ENCODE measurements at places on chromosomes 5 and 9.

DNA sequence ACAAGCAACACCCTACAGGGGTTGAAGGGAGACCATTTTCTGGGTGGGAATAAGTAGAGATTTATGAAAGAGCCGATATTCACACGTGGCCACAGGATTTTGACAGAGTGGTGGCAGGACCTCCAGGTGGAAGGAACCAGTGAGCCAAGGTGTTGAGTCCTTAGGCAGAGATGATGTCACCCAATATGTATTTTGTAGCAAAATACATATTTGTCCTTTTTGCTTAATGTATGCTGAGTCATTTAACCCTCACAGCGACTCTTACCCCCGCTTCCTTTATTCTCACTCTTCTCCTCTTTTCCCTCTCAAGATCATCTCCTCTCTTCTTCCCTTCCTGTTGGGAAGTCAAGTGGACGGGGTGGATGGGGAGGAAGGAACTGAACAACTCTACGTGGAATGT is 215.7 kb upstream of the S1PR3 start:
- no peak for DNase-seq

DNA sequence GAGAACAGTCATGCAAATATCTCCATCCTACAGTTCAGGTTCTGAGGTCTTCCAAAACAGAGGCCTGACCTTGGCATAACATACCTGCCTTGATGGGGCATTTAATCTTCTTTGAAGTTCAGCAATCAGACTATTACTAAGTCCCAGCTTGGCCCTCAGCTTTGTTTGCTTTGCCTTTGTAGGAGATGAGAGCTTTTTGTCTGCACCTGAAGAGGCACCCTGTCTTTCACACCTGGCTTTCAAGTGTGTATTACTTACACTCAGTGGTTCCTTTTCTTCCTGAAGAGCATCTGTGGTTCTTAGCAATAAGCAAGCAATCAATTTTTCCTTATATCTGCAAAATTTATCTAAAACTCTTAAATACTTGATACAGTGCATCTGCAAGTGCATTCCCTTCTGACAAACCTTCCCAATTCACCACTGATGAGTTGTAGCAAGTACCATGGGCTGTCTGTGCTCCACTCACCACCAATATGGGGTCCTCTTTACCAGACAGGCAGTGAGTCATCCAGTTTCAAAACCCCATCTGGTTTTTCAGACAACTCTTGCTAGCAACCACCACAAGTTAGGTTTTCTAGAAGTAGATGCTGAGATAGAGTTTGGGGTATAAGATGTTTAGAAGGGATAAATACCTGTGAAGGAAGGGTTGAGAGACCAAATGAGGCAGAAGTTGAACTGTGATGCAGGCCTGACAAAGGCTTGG is 100.2 kb downstream of the HINT1 start:
- DNase-seq, result no peak

GRCh38 chr9:112848316-112849151 is 42.1 kb downstream of the SLC46A2 start:
- peak; percentile 33 for DNase-seq

DNA sequence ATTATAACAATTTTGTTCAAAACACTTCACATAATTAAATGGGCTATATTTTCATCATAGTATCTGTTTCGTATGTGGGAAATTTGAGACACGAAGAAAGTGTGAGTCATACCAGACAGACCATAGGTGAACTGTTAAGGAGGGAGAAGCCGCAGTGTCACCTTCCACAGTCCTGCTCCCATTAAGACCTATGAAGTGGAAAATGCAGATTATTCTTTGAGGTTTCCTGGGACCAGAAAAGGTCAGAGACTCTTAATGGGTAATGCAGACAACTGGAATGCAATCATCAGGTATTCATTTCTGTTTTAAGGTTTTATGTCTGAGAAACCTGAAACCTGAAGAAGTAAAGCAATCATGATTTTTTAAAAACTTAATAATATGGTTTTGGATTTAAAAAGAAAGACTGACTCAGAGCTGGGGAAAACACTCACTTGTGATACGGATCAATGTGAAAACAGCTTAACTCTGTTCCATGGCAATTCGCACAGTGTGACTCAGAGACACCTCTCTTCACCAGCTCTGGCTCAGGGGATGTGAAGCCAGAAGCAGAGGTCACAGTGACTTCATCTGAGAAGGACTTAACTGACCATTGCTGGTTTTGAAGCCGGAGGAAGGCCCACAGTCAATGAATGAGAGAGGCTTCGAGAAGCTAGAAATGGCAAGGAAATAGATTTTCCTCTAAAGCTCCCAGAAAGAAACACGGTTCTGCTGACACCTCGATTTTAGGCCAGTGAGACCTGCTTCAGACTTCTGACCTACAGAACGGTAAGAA is 17.2 kb upstream of the GCNT1 start:
- DNase-seq, result no peak

DNA sequence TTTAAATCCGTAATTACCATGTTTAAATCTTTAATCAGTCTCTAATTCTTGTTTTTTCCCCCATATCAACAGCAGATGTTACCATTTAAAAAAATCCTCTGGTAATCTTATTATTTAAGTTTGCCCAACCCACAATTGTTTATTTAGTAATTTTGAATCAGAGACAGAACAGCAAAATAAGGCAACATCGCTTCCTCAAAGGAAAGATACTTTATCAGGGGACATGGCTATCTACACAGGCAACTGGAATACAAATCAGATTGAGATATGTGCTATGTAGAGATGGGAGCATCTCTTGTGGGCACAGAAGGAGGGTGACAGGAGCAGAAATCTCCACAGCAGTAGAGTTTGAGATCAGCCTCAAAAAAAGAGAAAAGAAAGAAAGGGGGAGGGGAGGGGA is 674.4 kb downstream of the SEMA5A start:
- no peak for DNase-seq

DNA sequence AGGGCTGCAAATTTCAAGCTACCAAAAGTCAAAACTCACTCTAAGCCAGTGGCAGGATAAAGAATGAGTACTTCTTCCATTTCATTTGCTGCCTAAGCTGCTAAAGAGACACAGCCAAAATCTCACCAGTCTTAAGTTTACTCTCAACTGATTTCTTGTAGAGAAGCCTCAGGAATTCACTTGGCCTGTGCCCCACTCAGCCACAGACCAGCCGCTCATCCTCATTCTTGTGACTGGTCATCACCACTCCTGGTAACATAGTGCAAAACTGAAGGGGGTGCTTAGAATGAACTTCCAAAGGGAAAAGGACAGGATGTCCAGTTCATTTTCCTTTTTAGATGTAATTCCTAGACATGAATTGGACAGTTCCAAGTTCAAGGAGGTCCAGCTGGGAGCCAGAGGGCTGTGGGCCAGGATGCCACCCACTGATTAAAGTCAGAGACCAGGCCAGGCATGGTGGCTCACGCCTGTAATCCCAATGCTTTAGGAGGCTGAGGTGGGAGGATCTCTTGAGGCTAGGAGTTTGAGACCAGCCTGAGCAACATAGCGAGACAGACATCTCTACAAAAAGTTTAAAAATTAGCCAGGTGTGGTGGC is 72.7 kb upstream of the RANBP3L start:
- no peak for DNase-seq

GRCh38 chr9:135939351-135940265 is 21.6 kb downstream of the UBAC1 start:
- DNase-seq, result no peak

- DNase-seq, result no peak
Measured at GRCh38 chr9:136729144-136729543, 13.6 kb downstream of the LCN10 start.

GRCh38 chr9:133906218-133906617 is 85.9 kb downstream of the VAV2 start:
- DNase-seq, result no peak

DNA sequence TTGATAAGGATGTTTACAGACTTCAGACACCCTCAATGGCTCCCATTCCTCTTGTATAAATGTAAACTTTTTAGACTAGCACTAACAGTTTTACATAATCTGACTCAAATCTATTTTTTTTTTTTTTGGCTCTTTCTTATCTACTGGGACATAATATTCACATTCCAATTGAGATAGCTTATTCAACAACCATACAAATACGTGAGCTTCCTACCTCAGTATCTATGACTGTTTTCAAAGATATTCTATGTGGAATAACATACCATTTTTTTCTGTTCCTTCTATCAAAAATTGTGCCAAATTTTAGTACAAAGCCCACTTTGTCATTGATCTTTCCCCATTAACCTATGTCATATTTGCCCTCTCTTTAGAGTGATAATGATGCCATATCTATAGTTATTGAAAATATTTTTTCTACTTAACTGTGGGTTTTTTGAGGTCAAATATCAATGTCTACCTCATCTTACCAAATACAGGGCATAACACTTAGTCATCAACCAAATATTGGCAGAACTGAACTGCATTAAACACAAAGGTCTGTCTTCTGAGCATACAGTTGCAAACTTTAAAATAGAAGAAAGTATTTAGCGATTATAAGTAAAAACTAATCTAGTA is 482.6 kb downstream of the PTPRD start:
- no peak for DNase-seq

GRCh38 chr5:81626524-81626923 is 124.4 kb downstream of the SSBP2 start:
- DNase-seq, result peak; percentile 55

GRCh38 chr5:132491368-132492364 is 1.1 kb upstream of the IRF1 start:
- DNase-seq, result no peak

DNA sequence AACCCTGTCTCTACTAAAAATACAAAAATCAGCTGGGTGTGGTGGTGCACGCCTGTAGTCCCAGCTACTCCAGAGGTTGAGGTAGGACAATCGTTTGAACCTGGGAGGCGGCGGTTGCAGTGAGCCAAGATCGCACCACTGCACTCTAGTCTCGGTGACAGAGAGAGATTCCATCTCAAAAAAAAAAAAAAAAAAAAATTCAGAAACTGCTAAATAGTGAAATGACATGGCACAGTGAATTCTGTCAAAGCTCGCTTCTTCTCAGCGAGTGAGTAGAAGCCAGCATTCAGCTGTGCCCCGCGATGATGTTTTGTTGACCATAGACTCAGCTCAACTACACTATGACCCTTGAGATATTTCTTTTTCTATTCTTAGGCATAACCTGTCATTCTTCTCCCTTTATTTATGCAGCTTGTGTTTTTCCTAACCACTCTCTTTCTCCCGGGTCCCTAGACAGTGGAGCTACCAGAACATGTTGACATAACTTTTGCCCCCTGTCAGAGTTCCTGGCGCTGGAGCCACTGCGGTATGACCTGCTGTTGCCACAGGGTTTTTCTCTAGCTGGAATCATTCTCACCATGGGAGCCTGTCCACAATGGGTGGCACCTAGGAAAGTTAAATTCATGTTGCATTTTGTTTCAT is 13.5 kb upstream of the IQGAP2 start:
- DNase-seq, result no peak

GRCh38 chr5:76744632-76745031 is 28.7 kb downstream of the F2R start:
- DNase-seq, result no peak

DNA sequence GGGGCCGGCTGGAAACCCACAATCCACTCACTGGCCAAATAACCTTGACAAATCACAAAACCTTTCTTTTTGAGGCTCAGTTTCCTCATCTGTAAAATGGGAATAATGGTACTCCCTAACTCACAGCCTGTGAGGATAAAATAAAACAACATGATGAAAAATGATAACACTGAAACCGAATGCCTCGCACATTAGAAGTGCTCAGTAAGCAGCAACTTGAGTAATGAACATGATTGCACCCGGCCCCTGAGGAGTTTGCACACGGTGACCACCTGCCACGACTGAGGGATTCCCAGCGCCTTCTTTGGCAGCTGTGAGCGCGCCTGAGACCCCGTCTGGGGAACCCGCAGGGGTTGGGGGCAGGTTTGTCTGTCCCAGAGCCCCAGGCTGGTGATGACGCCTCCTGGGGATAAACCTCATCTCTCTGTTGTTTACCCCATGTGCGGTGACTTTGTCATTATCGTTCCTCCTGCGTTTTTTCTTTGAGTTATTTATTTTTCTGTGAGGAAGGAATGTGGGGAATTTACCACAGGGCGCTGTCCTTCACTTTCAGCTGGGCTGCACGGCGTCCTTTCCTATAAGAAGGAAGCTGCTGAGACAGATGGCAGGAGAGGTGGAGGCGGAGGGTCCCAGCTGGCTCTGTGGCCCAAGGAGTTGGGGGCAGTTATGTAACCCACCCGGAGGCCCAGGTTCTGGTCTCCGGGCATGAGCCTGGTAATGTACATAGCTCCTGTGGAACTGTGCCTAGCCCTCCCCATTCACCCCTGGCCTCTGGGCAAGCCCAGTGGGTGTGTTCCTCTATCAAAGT is 3.0 kb upstream of the SYNPO start:
- no peak for DNase-seq

GRCh38 chr5:6135977-6136376 is 242.4 kb downstream of the MED10 start:
- no peak for DNase-seq

DNA sequence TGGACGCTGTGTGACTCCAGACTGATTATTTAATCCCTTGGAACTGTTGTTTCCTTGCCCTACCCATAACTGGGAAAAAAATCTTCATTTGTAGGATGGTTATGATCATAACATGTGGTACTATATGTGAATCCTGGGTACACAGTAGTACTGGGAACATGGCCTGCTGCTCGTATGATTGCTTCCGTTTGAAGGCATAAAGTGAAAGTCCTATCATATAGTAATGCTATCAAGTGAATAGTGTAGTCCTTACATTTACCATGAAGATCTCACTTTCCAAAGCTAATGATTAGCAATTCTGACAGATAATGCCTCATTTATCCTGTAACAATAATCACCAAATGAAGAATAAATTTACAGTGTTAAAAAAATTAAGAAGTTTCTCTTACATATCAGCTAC is 53.2 kb downstream of the MEF2C start:
- DNase-seq, result no peak

DNA sequence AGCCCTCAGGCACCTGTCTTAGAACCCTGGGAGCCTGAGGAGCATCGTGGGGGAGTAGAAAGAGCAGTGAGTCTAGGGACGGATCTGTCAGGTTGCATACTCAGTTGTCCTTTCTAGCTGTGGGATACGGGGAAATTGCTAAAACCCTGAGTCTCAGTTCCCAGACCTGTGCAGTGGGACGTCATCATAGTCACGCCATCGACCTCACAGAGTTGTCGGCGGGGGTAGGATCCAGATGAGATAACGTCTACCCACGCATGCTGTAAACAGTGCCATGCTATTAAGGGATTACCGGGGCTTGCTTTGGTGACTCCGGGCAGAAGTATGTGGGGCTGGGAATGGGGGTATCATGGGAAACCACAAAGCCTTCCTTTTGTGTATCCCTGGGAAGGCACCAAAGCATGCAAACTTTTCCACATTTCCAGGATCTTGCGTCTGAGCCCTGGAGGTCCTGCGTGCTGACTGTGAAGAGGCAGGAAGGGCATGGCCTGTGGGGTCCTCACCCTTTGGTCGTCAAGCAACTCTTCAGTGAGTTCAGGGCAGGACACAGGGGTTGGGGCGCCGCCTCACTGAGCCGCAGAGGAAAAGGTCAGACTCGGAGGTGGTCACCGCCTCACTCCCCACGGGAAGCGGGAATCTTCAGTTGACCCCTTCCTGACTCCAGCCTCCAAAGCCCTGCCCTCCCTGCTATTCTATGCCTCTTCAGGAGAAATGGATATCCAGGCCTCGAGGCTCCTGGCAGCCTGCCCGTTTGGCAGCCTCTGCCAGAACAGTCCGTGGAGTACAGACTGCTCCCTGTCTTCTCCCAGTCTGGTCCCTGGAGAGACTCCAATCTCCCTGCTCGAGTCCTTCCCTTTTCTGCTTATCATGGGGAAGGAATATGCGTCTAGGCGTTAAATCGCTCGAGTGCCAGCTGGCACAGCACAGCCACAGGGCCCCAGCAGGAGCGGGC is 186.8 kb upstream of the KLF9 start:
- DNase-seq, result no peak

GRCh38 chr9:104914466-104914865 is 13.5 kb downstream of the ABCA1 start:
- no peak for DNase-seq

- DNase-seq, result no peak
Measured at GRCh38 chr5:138625134-138625533, 49.9 kb upstream of the HSPA9 start.
